ENCODE measurements at places on chromosomes 12 and 14.

GRCh38 chr12:4091016-4091743 lies 182.4 kb upstream of the CCND2 start:
- DNase-seq = no peak

DNA sequence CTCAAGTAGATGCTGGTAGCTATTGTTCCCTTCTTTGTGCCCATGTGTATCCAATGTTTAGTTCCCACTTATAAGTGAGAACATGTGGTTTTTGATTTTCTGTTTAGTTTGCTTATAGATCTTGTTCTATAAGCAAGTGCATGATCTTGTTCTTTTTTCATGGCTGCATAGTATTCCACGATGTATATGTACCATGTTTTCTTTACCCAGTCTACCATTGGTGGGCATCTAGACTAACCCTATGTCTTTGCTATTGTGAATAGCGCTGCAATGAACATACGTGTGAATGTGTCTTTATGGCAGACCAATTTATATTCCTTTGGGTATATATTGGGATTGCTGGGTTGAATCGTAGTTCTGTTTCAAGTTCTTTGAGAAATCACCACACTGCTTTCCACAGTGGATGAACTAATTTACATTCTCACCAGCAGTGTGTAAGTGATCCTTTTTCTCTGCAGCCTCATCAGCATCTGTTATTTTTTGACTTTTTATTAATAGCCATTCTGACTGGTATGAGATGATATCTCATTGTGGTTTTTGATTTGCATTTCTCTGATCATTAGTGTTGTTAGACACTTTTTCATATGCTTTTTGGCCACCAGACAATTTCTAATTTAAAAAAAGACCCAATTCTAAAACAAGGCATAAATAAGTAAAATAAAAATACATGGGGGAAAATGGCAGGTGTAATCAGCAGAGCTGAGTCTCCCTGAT lies 50.6 kb downstream of the CPM start:
- no peak for DNase-seq

DNA sequence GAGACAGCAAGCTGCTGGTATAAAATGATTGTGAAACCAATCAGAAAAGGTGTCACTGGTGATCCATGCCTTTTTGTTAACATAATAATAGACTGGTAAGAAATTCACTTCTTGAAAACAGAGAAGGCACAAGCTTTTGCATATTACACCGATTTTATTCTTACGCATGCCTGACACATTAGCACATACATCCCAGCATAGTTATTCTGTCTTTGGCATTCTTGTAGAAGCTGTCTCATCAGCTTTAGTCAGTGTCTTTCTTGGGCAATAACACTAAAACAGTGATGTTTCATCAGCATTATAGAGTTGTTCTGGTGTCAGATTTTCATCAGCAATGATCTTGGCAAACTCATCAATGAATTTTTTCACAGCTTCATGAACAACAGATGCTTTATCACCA lies 283.4 kb upstream of the TMTC1 start:
- DNase-seq = peak; percentile 32

- DNase-seq = no peak
Observed at GRCh38 chr12:47268501-47269454, 189.0 kb upstream of the AMIGO2 start.

DNA sequence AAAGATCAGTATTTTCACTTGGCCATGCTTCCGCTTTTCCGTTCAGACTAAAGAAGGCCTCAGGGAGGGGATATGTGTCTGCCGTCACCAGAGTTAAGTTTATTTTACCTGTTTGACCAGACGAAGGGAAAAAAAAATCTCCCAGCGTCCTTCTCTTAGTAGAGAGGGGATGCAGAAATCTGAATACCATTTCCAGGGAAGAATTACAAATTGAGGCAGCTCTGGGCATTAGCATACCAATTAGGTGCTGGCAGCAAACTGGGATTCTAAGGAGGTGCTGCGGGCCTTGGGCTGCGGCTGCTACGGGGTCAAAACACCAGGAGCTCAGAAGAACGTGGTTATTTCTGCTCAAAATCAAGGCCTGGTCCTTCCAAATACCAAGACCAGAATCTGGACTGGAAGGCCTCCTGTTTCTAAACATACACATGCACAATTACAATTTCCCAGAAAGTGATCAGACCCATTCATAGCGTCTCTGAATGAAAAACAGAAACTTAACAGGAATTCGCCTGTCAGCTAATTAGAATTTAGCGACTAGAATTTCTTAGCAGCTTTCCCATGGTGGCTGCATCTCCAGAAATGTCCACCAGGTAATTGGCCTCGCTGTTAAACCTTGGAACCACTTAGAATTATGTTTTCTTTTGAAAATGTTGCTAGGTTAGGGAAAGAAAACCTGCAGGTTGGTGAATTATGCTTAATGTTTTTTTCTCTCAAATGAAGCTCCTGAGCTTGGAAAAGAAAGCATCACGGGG lies 617.0 kb downstream of the VRK1 start:
- DNase-seq = no peak

- DNase-seq = peak; percentile 76
Observed at GRCh38 chr14:31895206-31895605, 181.9 kb upstream of the ARHGAP5 start.

- no peak for DNase-seq
Observed at GRCh38 chr12:8449355-8449859, 6.4 kb upstream of the CLEC6A start.

GRCh38 chr12:103172447-103173112 lies 215.1 kb downstream of the ASCL1 start:
- no peak for DNase-seq

GRCh38 chr12:5969974-5970690 lies 25.1 kb upstream of the ANO2 start:
- DNase-seq = no peak

- DNase-seq = no peak
Observed at GRCh38 chr12:126389220-126389841, 1324.1 kb downstream of the AACS start.

GRCh38 chr12:13147688-13148484 lies 44.4 kb upstream of the GSG1 start:
- DNase-seq = no peak

- DNase-seq = peak; percentile 78
Observed at GRCh38 chr12:49336645-49337584, at the start of gene C1QL4. Gene C1QL4, minus strand, starts transcription at chr12:49337188. Its CDS starts 711 bp downstream, at chr12:49336477.

DNA sequence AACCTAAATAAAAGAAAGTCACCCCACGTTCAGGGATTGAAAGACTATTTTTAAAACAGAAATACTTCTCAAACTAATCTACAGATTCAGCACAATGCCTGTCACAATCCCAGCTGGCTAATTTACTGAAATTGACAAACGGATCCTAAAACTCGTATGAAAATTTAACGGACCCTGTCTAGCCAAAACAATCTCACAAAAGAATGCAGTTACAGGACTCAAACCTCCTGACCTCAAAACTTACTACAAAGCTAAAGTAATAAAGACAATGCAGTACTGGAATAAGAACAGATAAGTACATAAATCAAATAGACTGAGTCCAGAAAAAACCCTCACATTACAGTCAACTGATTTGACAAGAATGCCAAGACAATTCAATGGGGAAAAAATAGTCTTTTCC lies 48.8 kb downstream of the IPO8 start:
- no peak for DNase-seq

Measured in mesenchymal stem cell (in vitro differentiated cells and primary cell).